Effector memory CD4-positive, alpha-beta T cell (primary cell): ENCODE measurements at places on chromosomes 16 and 17.

DNA sequence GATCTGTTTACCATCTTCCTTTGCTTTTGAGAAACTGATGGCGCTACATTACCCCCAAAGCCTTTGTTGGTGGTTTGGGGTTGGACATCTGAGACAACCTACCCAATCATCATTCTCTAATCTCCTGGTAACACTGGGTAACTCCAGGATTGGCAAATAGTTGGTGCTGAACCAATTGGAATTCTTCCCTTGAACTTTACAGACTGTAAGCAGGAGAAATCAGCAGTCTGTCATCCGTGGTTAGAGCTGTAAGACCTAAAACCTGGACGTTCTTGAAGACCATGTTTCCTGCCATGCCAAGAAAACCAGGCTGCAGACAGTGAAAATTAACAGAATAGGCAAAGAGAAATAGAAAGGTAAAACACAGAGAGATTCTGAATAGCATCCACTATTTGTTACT, 398.8 kb upstream of the SALL1 start:
- DNase-seq = no peak

DNA sequence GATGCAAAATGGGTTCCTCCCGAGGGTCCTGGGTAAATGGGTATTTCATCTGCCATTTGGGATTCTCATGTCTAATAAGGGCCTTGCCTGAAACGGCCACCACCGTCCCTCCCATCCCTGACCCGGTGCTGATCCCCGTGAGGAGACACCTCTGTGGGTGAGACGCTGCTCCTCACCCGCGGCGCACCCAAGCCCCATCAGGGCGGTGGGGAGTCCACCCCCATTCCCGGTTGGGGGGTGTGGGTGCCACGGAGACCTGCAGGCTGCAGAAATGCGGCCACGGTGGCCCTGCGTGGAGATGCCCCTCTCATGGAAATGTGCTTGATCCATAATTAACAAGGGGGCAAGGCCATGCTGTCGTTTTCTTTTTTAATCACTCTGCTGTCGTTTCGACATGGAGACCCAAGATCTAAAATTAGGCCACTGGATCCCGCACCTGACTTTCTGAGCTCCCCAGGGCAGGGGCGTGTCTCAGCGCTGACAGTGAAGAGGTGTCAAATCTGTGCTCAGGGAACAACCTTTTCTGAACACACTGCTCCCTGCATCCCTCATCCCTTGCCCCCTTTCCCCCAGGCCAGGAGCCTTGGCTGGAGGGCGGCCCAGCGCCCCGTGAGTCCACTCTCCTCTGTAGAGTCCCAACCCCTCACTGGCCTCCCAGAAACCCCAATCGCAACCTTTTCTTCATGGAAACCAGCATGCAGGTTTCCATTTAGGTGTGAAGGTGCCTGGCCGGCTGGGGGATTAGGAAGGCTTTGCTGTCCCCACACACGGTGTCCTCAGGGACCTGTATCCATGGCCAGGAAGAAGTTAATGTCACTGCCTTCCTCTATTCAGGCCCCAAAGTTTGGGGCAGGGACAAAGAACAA, 38.9 kb downstream of the PEMT start:
- no peak for DNase-seq

GRCh38 chr17:28841901-28842281, 699 bp downstream of the FAM222B start:
- DNase-seq = no peak

GRCh38 chr17:76122431-76123190, 18.4 kb downstream of the FOXJ1 start:
- no peak for DNase-seq

- no peak for DNase-seq
Measured at GRCh38 chr17:75241996-75242460, 19.4 kb downstream of the GGA3 start.

DNA sequence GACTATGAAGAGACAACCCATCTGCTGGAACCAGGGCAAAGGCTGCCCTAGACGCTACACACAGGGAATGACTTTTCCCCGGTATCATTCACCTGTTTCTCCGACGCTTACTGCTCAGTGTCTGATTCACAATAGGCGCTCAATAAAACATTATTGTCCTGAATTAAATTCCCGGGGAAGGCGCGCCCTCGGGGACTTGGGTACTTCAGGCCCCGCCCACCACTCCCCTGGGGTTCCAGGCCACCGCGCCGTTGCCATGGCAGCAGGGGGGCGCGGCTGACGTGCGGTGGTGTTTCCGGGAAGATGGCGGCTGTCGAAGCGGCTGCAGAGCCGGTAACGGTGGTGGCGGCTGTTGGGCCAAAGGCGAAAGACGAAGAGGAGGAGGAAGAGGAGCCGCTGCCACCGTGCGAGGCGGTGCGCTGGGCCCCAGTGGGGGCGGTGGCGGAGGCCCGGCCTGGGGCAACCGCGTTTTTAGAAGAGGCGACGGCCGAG, at the start of gene RUNDC1:
Gene RUNDC1, plus strand, starts transcription at position 292 of the 492 bp plus-strand sequence. Its CDS starts 12 bp downstream, at position 304.
- peak; percentile 82 for DNase-seq

- DNase-seq = peak; percentile 3
Measured at GRCh38 chr16:68022278-68022727, 729 bp downstream of the DDX28 start.

DNA sequence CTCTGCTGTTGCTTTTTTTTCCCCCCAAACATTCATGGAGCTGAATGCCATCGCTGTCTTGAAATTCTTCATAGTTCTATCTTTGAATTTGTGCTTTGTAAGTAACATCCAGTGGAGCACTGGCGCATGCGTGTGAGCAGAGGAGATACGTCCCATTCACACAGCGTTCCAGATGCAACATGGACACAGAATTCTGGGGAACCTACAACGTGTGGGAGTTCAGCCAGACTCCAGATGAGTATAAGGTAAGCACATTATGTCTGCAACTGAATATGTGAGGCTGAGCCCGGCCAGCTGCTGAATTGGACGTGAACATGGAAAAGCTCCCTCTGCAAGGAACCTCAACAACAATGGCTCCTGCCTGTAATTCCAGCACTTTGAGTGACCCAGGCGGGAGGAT, 4.3 kb upstream of the ATP1B2 start:
- DNase-seq = no peak

DNA sequence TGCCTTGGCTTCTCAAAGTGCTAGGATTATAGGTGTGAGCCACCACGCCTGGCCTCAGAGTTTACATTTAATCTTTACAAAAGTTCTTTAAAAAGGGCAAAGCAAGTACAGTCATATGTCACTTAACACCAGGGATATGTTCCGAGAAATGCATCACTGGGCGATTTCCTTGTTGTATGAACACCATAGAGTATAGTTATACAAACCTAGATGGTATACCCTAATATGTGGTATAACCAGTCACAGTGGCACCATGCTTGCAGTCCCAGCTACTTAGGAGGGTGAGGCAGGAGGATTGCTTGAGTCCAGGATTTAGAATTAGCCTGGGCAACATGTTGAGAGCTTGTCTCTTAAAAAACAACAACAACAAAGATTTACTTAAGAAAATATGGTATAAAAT, 51.3 kb downstream of the NFATC3 start:
- no peak for DNase-seq

GRCh38 chr16:89113152-89113547, 19.5 kb downstream of the ACSF3 start:
- DNase-seq = no peak
